Effector memory CD8-positive, alpha-beta T cell (primary cell): ENCODE measurements at places on chromosomes 1 and 21.

DNA sequence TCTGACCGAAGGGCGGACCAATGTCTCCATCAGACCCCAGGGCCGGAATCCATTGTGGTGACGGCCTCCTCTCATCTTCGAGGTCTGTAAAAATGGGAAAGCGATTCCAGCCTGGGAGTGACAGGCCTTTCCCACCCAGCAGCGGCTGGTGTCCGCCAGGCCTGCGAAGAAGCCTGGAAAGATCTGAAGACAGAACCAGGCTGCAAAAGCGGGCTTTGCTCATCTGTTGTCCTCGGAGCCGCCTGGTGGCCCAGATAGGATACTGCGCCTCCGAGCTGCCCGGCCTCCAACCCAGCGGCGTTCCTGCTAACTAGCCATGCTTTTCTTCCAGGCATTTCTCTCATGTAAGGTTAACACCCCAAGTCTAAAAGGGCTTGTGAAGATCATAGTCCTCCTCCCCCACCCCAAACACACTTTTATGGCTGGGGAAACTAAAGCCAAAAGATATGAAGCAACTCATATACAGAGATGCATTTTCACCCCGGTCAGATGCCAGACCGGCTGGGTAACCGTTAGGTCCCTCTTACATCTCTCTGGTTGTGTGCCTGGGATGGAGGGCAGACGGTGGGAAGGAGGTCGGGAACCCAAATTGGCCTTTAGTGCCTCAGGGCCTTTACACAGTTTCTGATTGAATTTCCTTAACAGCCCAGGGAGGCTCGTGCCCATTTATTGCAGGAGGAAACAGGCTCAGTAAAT, 1.9 kb upstream of the DHRS3 start:
- peak; percentile 81 for DNase-seq

DNA sequence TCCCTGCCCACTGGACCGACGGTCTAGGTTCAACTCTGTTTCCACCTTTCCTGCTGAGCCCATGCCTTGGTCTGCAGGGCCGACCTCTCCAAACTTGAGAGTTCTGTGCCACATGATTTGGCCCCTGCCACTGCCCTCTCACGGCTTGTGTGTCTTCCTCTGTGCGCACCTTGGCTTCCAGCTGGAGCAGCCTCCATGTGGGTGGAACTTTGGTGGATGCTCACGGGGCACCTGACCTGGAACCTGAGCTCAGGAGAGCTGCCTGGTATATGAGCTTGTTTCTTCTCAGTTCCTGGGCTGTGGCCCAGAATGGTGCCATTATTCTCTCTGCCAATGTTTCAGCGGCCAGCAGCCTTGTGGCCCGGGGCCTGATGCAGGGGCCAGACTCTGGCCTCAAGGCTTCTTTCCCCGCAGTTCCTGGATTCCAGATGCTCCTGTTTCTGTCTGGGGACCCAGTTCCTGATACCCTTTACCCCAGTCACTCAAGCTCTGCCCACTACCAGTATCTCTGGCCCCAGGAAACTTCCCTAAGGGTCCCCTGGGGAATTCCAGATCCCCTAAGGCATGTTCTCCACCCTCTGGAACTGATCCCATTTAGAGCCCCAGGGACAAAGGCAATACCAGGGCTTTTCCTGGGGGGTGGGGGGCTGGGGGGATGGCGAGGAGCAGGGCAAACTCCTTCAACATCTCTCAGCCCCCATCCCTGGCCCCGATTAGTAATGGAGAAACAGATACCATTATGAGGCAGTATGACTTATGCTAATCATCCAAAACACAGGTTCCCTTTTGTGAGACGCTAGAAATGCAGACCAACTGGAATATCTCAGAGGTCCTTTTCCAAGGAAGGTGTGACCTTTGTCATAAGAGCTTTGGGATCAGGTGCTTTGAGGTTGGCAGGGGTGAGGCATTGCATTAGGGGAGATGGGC, 11.1 kb downstream of the QSOX1 start:
- DNase-seq: no peak

DNA sequence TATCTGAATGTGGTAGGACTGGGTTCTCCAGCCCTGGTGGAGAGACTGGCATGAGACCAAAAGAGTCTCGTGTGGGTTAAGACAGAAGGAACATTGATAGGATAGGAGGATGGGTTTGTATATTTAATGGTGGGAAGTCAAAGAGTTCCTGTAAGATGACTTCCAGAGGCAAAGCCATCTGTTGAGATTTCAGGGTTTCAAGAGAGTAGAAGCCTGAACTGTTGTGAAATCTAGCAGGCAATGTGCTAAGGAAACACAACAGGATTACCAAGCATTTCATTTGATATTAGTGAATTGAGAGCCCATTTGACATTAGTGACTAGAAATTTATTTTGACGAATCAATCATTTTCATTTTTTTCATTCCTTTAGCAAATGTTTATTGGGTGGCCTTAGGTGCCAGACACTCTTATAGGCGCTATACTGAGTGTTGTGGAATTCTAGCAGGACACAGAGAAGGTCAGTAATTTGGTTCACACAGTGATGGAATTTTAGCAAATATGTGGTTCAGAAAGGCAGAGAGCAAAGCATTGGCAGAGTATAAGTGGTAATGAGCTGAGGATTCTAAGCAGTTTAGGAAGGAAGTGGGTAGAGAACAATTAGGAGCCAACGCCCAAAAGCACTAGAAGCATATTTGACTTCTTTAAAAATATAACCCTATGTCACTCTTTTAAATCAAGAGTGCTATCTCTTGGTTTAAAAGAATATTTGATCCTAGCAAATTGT, 149.3 kb downstream of the AK5 start:
- no peak for DNase-seq

DNA sequence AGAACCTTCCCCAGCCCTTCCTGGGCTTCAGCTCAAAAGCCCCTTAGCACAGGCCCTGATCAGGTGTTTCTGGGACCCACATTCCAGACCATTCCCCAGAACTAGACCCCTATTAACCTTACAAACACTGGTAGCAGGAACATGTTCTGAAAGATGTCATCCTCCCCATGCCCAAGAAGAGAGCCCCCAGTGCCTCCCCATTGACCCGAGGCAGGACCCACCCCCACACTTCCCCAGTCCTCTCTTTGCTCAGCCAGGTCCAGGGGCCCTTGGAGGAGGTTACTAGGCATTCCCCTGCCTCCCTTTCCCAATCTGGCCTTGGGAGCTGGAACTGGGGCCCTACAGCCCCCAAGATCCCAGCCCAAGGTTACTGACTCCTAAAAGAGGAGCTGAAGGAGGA, 38.9 kb upstream of the HMGB4 start:
- DNase-seq: no peak

DNA sequence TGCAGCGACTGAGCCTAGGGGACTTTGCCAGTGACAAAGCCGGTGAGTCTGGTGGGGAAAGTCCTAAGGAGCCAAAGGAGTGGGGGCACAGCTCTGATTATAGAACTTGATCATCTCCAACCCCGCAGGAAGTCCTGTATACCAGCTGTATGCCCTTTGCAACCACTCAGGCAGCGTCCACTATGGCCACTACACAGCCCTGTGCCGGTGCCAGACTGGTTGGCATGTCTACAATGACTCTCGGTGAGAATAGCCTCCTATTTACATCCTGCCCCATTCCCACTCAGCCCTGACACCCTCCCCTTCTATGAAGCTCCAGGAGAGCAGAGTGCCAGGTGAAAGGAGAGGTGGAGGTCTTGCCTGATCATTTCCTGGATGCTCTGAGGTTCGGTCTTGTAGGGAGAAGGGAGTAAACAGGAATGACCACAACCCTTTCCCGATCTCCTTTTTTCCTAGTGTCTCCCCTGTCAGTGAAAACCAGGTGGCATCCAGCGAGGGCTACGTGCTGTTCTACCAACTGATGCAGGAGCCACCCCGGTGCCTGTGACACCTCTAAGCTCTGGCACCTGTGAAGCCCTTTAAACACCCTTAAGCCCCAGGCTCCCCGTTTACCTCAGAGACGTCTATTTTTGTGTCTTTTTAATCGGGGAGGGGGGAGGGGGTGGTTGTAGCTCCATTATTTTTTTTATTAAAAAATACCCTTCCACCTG, 1.2 kb upstream of the PPOX start:
- DNase-seq: no peak

DNA sequence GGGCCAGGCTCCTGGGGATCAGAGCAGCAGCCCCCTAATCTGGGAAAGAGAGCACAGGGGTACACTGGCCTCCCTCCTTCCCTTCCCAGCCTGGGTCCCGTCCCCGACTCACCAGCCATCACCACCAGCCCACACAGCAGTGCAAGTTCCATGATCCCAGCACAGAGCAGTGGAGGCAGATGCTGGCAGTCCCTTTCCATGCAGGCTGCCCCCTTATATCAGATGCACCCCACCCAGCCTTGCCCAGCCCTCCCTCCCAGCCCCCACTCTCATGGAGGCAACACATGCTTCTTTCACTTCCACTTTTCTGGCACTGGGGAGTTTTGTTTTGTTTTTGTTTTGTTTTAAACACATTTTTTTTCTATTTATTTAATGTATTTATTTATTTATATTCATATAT, at the start of gene PLA2G2D:
TSS of gene PLA2G2D (minus strand) at position 190 of the 400 bp plus-strand sequence. CDS start at position 152, 38 bp downstream.
- no peak for DNase-seq

- DNase-seq: no peak
Measured at GRCh38 chr1:37498872-37499617, 15.5 kb downstream of the MEAF6 start.

- DNase-seq: no peak
Measured at GRCh38 chr1:153881751-153882150, 41.0 kb downstream of the GATAD2B start.

DNA sequence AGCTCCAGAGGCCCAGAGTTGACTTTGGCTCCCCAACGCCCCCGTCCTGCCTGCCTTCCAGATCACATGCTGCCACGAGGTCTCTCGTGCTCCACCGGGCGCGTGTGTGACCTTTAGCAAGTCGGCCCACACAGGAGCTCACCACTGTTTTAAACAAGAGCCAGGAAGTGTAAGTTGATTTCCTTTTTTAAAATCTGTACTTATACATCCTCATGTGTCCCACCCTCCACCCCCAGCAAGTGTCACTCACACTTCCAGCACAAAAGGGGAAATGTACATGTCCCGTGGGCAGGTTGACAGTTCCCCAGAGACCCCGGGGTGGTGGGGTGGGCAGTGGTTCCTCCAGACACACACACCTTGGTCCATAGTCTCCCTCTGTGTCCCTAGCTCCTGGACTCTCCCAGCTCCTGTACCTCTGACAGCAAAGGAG, 84.4 kb downstream of the STUM start:
- no peak for DNase-seq

GRCh38 chr1:15935056-15935950, 40.6 kb downstream of the ZBTB17 start:
- no peak for DNase-seq

GRCh38 chr1:35564037-35564883, 6.7 kb downstream of the NCDN start:
- peak; percentile 80 for DNase-seq

- no peak for DNase-seq
Measured at GRCh38 chr1:53343831-53344668, 16.2 kb upstream of the LRP8 start.

- no peak for DNase-seq
Measured at GRCh38 chr1:115632251-115633026, 9.3 kb upstream of the VANGL1 start.

GRCh38 chr1:218361298-218362065, 16.3 kb downstream of the TGFB2 start:
- DNase-seq: no peak

- no peak for DNase-seq
Measured at GRCh38 chr21:45828580-45829570, 152.7 kb upstream of the COL6A1 start.

GRCh38 chr1:33306653-33307493, 14.0 kb downstream of the A3GALT2 start:
- DNase-seq: no peak

GRCh38 chr1:179599623-179600249, 8.1 kb downstream of the TDRD5 start:
- DNase-seq: no peak

DNA sequence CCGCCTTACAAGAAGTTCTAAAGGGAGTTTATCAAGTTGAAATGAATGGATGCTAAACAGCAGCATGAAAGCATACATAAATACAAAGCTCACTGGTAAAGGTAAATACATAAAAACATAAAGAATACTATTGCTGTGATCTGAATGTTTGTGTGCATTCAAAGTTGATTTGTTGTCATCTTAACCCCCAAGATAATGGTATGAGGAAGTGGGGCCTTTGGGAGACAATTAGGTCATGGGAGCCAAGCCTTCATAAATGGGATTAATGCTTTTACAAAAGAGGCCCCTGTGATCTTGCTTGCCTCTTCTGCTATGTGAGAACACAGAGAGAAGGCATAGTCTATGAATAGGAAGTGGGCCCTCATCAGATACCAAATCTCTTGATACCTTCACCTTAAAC, 209.0 kb upstream of the SAMSN1 start:
- no peak for DNase-seq
